ENCODE measurements at places on chromosomes 7 and 10.

GRCh38 chr7:44186736-44187135 is 2.5 kb downstream of the GCK start:
- DNase-seq, result no peak

GRCh38 chr7:92808006-92808405 is 28.4 kb downstream of the CDK6 start:
- no peak for DNase-seq

GRCh38 chr10:132175408-132175807 is 11.3 kb upstream of the DPYSL4 start:
- DNase-seq, result no peak

DNA sequence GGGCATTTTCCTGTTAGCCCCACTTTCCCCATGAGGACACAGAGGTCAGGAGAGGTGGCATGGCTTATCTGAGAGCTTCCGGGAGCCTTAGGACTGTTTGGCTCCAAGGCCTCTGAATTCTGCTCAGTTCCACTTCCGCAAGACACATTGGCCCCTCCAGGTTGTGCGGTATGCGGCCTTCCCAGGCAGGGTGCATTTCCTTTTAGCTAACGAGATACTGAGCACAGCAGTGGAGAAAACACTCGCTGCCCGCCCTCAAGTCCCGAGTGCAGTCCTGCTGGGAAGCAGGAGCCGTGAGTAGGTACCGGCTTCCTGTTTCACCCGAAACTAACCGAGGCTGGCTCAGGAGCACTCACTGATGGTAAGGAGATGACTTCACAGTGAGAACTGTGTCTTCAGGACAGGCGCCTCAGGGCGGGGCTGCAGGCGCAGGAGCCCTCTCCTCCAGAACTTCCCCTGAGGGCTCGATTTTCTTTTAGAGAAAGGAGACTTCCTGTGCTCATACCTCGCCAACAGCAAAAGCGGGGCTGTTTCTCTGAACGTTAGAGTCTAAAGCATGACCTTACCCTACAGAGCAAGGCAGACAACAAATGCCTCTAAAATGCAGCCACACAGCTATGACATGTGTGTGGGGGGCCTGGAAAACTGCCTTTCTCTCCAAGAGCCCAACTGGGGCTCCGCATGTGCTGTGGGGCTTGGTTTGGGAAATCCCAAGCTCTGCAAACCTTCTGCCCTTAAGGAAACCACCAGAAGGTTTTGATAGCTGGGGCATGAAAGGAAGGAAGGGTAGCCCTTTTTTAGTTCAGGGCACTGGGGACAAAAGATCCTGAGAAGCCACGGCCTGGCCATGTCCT is 25.9 kb downstream of the RGS10 start:
- DNase-seq, result peak; percentile 42

DNA sequence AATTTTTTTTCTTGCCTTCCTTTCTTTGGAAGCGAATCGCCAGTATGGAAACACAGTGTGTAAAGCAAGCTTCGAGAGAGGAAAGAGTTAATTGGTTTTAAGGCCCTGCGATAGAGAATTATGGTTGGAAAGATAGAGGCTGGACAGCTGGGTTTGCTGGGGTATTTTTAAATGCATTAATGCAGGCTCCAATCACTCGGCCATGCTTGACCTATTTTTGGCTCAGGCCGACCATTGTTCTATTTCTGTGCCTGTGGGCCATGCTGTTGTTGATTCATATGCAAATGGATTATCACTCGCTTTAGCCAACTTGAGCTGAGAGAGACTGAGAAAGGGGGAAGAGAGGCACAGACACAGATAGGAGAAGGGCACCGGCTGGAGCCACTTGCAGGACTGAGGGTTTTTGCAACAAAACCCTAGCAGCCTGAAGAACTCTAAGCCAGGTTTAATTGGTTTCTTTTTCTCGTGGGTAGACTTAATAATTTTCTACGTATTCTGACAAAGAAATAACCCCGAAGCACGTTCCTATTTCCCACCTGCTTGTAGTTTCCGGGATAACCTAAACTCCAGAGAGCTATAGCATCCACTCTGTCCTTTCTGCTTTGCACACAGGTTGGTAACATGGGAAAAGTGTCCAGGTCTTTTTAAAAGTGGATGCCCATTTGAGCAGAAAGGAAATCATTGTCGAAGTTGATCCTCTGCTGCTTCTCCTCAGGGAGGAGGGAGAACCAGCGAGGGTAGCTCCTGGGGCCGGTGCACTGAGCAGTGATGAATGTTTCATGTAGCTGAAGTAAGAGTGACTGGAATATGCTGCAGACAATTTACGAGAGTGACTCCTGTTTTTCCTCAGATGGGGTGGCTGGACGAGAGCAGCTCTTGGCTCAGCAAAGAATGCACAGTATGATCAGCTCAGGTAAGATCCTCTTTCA is at the start of gene HDAC9:
HDAC9 (plus strand) TSS at position 338 of the 929 bp plus-strand sequence; CDS start at position 892, 554 bp downstream.
- DNase-seq, result no peak
